Transverse colon (tissue), 4 donors: ENCODE measurements at places on chromosomes 3 and 15. TPM values are rescaled to one million over a fixed set of nuclear protein-coding genes. Genes with fewer than 3 reads are reported as not detected.

GRCh38 chr15:22891426-22892210, 53.2 kb downstream of the NIPA2 start:
- no peak for DNase-seq
- no peaks in the 10 kb centered on the region for H3K27me3 ChIP-seq
- no peaks in the 10 kb centered on the region for H3K36me3 ChIP-seq
- no peak overlapping the region for H3K27ac ChIP-seq
- H3K4me3 ChIP-seq, result no peak overlapping the region

The IQCH gene
- 0.40 TPM for total RNA-seq

The MORF4L1 gene
- total RNA-seq, result 255 TPM

The TRH gene
- total RNA-seq, result not detected

The LDHAL6B gene
- total RNA-seq, result not detected
